ENCODE measurements at places on chromosomes 12 and 14. TPM values are rescaled to one million over a fixed set of nuclear protein-coding genes. Genes with fewer than 3 reads are reported as not detected.

Gene SPIC
- total RNA-seq, result 0.16 TPM

Gene TSPAN19
- 0.16 TPM for total RNA-seq

Gene RERG
- total RNA-seq, result 2.2 TPM

Gene MIP
- total RNA-seq, result 0.62 TPM

Gene TTC7B
- total RNA-seq, result 23.2 TPM

- DNase-seq, result no peak
Observed at GRCh38 chr12:2325519-2325918, 272.7 kb downstream of the CACNA1C start.

- DNase-seq, result no peak
Observed at GRCh38 chr12:44511289-44511688, 364.8 kb downstream of the NELL2 start.

GRCh38 chr14:30223385-30223785 is 295.7 kb upstream of the PRKD1 start:
- DNase-seq, result peak; percentile 17

GRCh38 chr12:43060742-43061141 is 471.2 kb upstream of the PRICKLE1 start:
- no peak for DNase-seq

DNA sequence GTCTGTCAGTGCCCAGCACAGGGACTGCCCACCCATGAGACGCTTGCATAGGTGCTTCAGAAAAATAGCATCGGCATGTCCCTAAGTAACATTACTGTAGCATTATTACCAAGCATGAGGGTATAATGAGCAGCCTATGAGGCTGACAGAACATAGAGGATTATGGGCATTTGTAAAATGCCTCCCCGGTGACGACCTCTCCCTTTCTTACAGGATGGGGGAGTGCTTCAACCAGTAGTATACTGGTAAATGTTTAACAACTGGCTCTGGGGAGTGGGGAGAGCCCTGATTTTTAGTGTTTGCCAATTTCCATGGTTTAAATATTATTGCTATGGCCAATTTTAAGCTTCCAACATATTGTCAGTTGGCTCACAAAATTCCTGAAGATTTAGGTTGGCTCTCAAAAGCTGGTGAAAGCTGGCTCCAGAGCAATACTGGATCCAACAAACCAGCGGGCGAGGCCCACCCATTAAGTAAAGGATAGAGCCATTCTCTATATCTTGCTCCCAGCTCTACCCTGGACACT is 104.5 kb downstream of the ETNK1 start:
- DNase-seq, result no peak

GRCh38 chr12:114248527-114248926 is 157.4 kb downstream of the TBX5 start:
- DNase-seq, result no peak

DNA sequence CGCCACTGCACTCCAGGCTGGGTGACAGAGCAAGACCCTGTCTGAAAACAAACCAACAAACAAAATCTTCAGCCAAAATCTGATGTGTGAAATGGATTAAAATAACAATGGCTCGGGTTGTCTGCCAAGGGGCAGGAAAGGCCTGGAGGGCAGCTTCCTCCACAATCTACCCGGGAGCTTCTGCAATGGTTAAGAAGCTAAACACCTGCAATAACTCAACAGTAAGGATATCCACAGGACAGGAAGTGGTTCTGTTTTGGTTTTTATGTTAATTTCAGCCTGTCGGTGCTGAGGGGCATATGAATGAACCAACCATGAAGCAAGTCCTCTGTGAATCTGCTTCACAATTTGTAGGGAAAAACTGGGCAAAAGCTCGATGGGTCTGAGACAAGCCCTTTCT is 34.4 kb downstream of the RAD52 start:
- no peak for DNase-seq

DNA sequence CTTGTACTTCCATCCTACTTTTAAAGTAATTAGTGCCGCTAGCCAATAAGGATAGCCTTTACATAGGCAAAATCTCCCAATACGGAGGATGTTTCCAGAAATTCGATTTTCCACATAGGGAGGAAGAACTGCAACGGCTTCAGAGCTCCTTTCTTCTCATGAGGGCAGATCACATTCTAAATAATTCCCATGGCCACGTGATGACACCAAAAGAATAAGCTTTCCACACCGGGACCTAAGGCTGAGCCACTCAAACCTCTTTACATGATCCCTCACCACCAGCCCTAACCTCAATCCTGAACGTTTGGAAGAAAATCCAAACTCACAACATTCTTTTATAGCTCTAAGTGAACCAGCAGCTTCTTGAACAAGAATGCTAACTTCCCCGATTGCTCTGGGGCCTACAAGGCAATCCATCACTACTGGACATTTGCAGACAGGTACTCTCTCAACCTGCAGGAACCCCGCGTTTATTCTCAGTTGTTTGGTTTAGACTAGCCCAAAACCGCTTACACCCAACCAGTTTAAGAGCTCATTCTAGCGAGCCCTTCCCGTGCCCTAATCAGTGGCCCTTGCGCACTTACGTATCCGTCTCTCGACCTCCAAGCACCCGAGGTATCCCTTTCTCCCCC is 884 bp downstream of the CAPRIN2 start:
- peak; percentile 11 for DNase-seq

DNA sequence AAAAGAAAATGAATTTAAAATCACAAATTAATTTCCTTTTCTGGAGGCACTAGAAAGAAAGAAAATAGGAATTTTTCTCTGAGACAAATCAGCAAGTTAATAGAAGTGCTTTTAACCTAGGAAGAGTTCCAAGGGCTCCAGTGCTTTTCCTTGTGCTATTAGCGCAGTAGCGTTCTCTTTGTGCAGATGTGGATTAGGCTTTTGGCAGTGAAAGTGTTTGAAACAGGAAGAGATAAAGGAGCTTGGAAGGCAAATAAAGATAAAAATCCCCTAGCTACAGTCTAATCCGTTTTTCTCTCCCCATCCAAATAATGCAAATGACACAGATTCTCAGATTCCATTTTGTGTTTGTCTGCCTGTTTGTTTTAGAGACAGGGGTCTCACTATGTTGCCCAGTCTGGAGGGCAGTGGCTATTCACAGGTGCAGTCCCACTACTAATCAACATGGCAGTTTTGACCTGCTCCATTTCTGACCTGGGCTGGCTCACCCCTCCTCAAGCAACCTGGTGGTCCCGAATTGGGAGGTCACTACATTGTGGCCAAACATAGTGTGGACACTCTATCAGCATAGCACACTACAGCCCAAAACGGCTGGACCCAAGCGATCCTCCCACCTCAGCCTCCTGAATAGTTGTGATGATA is 166.1 kb downstream of the PAWR start:
- no peak for DNase-seq
